Muscle of leg (tissue), 16 donors: ENCODE measurements at places on chromosomes 2 and 18. TPM values are rescaled to one million over a fixed set of nuclear protein-coding genes. Genes with fewer than 3 reads are reported as not detected.

GRCh38 chr18:13260935-13261640, 42.5 kb downstream of the LDLRAD4 start:
- no peak for DNase-seq

Gene LYPD6B
- not detected for total RNA-seq

DNA sequence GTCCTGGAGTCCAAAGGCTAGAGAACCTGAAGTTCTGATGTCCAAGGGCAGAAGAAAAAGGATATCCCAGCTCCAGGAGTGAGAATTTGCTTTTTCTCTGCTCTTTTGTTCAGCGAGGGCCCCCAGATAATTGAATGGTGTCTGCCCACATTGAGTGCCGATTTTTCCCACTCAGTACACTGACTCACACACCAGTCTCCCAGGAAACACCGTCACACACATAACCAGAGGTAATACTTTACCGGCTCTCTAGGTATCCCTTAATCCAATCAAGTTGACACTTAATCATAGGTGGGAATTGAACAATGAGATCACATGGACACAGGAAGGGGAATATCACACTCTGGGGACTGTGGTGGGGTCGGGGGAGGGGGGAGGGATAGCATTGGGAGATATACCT, 161.5 kb downstream of the WDR7 start:
- DNase-seq = no peak

DNA sequence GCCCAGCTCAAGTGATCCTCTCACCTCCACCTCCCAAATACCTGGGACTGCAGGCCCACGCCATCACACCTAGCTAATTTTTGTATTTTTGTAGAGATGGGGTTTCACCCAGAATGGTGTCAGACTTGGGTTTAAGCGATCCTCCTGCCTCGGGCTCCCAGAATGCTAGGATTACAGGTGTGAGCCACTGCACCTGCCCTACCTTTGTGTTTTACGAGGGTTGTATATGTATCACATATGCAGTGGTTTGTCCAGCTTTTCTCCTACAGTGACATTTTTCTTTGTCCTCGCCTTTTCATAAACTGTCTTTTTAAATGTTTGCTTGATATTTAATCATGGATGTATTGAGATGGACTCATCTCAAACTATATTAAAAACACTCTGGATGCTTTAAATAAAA, 38.5 kb downstream of the AGAP1 start:
- no peak for DNase-seq

Gene FNDC4
- 11.0 TPM for total RNA-seq

- no peak for DNase-seq
Observed at GRCh38 chr2:141399270-141399669, 731.5 kb downstream of the LRP1B start.

Gene AQP4
- total RNA-seq = 0.58 TPM
